ENCODE measurements at places on chromosomes 2 and 18.

DNA sequence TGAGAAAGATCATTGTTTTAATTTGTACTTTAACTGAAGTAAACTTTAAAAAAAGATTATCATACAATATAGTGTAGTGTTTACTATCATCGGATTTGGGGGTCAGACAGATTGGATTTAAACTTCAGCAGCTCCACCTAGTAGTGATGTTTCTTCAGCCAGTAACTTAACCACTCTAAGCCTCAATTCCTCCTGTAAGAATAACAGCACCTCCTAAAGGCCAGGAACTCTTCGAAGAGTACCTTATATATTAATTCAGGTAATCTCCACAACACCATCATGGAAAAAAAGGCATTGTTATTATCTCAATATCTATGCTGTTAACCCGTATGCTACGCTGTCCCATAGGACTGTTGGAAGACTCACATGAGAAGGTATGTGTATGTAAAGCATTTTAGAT, 69.0 kb upstream of the DLGAP1 start:
- no peak for DNase-seq

DNA sequence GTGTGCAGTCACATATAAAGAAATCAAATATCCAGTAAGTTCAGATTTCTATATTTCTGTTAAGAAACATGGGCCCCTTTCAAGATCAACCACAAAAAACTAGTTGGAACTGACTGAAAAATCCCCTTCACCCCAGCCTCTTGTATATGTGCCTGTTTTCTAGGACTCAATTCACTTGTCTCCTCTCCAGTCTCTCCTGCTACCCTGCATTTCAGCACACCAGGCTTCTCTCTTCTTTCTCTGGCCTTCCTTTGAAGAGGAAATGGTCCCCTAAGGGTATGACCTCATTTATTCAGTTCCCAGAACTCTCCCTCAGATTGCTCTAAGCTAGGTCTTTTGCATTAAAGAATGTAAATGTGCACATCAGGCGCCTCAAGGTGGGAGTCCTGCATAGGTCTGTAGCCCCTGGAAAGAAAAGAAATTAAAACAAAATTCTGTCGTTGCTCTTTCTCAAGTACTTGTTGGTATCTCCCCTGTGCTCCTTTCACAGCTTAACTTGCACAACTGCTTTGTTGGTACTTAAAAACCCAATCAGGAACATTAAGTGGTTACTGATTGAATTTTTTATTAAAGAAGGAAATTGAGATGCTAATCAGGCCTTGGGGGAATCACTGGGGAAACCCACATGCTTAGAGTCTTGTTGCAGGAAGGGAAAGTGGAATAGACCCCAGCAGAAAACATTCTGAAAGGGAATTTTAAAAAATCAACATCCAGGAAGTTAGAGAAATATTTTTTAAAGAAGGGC, 278.4 kb downstream of the AGPS start:
- DNase-seq, result no peak

DNA sequence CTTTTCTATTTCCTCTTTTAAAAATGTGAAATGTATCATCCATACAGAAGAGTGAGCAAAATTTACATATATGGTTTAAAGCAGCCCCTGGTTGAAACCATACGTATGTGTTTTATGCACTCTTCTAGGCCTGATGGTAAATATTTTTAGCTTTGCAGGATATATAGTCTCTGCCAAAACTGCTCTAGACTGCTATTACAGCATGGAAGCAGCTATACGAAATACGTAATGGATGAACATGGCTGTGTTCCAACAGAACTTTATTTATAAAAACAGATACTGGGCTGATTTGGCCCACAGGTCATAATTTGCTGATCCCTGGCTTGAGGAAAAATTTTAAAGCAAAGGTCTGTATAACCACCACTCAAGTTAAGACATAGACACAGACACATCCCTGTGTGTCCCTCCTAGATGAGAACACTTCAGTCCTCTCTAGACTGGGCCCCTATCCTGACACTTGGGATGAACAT, 42.5 kb upstream of the ATP8B1 start:
- DNase-seq, result no peak

DNA sequence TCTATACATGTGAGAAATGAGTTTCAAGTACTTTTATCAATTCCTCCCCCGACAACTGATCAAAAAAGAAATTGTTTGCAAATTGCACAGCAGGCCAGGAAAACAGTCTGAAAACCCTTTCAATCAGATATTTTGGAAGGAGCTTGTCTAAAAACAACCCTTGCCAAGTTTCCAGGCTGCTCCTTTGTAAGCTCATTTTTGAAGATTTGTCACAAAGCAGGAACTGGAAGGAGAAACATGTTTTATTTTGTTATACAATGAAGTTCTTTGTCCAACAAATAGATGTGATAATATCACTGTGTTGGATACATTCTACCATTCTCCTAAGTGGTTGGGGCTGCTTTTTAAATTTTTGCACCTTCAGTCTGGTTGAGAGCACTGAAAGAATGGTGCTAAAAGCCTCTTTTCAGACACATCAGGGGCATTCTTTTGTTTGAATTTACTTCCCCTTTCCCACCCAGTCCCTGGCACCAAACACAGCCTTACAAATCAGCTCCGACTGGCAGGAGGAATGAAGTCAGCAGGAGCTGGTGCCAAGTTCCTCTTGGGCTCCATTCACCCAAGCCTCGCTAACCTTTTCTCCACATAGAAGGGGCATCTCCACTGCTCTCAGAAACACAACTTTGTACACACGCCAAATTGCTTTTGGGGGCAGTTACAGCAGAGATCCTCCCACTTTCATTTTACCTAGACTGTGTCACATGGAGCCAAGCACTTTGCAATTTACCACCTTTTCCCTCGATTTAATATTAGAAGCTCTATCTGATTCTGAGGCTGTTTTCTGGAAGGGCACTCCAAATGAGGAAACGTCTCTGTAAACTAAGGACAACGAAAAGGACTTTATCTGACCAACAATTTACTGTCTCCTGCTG, 88.0 kb downstream of the C1D start:
- no peak for DNase-seq

GRCh38 chr2:165895974-165896373, 57.6 kb downstream of the TTC21B start:
- no peak for DNase-seq

- DNase-seq, result no peak
These were observed 458.1 kb downstream of the BCL11A start for GRCh38 chr2:60095202-60095815.

DNA sequence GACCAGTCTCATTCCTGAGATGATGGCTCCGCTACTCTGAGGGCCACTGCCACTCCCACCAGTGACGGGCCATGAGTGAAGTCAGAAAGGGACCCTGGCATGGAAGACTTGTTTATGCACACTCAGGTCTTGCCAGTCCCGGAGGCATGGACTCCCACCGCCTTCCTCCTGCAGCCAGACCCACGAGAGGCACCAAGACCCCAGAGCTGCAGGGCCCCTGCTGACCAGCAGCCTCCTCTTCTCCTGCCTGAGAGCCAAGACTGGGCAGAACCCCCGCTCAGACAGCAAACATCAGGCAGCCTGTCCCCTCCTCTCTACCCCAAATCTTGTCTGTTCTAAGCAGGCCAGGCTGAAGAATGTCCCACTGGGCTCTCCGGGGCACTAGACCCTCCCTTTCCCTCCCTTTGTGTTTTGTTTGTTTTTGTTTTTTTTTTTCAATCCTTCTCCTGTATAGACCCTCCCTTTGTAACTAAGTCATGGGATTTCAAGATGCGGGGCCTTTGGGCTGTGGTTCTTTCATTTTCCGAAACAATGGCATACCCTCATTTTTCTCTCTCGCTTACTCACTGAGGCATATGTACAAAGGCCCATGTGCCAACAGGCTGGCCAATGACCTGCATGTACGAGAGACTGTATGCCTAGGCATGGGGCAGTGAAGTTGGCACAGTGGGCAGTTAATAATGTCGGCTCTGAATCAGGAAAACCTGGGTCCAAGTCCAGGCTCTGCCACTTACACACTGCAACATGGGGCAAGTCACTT, 24.3 kb upstream of the MAPRE3 start:
- DNase-seq, result no peak

DNA sequence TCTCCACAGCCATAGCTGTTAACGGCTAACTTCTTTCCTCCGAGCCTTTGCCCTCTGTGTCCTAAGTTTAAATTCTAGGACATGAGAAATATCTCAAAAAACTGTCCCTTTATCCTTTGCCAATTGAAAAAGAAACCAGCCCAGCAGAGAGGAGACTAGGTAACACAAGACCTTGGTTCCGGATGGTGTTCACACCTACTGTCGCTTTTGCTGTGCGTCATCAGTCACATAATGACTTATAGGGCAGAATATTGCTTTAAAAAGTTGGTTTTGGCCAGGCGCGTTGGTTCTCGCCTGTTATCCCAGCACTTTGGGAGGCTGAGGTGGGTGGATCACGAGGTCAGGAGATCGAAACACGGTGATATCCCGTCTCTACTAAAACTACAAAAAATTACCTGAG, 66.2 kb downstream of the SP3 start:
- DNase-seq, result no peak

DNA sequence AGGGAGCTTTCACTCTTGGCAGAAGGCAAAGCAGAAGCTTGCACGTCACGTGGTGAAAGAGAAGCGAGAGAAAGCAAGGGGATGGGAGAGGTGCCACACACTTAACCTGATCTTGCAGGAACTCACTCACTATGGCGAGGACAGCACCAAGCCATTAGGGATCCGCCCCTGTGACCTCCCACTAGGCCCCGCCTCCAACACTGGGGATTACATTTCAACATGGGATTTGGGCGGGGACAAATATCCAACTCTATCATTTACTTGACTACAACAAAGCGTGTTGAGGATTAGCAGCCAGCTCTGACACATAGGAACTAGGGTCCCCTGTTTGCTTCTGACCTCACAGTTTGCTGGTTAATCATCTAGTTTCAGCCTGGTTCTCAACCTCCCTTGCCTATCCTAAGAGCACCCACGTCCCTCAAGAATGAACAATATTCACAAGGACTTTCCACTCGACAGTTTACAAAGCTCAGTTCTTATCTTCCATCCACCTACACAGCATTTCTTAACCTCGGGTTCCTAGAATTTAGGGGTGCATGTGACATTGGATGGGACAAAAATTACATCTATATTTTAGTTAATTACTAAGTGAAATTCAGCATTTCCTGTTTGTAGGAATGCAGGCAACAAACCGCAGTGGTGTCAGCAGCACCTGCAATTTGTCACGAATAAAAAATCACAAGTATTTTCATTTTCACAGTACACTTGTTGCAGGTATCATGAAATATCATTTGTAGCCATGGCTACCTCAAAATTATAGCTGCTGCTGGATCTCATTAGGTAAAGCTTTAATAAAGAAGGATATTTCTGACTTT, 36.0 kb downstream of the LBH start:
- no peak for DNase-seq

DNA sequence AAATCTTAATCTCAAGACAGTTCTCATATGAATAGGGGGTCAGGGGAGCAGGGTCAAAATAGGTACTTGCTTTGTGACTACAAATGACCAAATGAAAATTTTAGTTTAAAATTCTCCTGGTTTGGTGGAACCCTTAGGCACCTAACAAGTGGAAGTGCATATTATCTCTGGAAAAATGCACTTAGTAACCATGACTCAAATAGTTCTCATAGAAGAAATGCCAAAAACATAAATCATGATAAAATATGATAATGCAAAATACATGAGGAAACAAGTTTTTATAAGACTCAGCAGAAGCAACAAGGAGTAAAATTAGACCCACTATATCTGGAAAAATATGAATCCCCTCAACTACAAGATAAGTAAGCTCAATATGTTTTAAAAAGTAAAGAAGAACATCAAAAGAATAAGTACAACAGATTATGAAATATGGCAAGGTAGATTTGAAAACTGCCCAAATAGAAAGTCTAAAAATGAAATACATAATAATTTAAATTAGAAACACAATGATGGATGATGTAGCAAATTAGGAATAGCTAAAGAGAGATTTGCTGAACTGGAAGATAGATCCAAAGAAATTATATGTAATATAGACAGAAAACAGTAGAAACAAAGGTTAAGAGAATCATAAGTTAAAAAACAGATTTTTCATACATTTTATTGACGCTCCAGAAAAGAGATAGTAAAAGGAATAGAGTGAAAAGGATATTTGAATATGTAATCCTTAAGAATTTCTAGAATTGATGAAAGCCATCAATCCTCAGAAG, 308.3 kb downstream of the SETBP1 start:
- no peak for DNase-seq

GRCh38 chr2:240878341-240878936, 9.8 kb downstream of the AGXT start:
- no peak for DNase-seq

- no peak for DNase-seq
These were observed 27.5 kb downstream of the COPS8 start for GRCh38 chr2:237113026-237113795.

- DNase-seq, result no peak
These were observed 40.9 kb downstream of the CLASP1 start for GRCh38 chr2:121608367-121608766.

DNA sequence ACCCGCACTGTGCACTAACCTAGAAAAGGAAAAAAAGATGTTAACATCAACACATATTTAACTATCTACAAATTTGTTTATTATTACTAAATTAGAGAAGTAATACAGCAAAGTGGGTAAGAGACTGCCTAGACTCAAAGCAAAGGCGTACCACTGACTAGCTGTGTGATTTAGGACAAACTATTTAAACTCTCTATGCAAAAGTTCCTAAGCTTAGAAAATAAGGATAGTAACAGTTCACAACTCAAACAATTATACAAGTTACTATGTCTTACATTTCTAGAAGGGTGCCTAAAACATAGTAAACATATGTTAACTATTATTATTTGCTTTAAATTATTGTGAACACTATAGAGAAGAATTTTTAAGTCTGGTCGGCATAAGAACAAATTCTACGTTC, 119.4 kb downstream of the RTTN start:
- DNase-seq, result no peak

DNA sequence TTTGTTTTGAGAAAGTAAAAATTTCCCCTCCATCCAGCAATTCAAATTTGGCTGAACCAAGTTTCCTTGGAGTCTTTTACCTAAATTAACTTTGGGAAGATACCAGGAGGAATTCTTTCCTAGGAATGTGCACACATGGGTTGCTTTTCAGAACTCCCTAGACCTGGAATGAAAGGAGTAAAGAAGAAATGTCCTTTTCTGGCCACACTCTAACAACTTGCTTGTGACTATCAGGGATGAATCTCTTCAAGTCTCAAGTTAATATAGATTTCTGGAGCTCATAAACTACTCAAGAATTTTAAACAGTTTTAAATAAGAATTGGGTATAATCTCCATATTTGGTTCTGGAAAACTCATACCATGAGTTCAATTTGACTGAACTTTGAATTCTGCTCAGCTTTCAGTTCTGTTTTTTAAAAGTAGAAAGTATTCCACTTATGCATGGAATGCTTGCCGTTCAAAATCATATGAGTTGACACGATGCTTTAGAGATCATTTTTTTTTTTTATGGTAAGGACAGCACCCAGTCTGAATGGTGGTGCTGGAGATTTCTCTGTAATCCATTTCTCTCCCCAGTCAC, 7.7 kb downstream of the RASGRP3 start:
- DNase-seq, result no peak

DNA sequence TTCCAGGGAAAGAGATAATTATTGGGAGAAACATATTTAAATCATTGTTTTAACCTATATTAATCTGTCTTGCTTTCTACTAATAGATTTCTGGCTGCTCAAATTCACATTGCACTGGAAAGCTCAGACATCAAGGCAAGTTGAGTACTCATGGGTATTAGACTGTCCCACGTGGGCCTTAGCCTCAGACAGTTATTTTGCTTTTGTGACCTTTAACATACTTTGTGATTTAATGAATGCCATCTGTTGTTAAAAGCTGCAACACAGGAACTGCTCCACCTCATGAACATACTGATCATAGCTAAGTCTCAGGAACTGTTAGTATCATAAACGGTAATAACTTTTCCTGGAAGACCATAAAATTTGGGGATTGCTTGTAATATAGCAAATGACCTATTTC, 2.7 kb upstream of the LCT start:
- DNase-seq, result no peak

Measured in activated naive CD4-positive, alpha-beta T cell (primary cell).